ENCODE measurements at places on chromosomes 12 and 14.

DNA sequence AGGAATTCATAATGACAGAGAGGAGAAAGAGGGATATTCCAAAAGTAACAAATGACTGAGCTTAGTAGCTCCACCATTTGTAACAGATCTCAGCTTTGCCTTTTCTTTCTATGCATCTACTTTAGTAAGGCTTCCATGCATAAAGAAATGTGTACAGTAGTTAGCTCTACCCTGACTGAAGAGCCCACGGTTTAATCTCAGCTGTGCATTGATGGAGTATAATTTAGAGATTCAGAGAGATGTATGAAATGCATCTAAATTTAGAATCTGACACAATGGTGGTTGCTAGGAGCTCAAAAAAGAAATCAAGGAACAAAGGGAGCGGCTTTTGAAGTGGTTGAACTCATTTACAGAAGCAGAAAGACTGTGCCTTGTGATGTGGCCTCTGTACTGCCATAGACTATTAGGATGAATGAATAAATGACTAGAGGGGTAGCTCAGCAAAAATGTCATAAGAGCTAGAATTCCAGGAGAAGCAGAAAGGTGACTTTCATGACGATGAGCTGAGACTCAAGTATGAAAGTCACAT, 838.6 kb downstream of the RPS29 start:
- no peak for DNase-seq

DNA sequence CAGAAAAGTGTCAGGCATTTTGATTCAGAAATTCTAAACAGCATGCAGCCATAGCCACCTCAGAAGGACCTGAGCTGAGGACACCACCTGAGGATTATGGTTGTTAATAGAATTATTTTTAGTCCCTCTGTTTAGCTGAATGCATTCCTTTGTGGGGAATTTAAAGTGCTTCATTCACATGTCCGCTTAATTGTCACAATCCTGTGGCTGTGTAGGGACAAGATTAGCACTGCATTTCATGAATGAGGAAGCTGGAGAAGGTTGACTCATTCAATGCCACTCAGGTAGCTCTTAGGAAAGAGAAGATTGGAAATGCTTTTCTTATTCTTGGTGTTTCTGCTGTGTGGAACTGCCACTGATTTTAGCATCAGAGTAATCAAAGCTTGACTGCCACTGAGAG, 42.0 kb upstream of the KRR1 start:
- no peak for DNase-seq

DNA sequence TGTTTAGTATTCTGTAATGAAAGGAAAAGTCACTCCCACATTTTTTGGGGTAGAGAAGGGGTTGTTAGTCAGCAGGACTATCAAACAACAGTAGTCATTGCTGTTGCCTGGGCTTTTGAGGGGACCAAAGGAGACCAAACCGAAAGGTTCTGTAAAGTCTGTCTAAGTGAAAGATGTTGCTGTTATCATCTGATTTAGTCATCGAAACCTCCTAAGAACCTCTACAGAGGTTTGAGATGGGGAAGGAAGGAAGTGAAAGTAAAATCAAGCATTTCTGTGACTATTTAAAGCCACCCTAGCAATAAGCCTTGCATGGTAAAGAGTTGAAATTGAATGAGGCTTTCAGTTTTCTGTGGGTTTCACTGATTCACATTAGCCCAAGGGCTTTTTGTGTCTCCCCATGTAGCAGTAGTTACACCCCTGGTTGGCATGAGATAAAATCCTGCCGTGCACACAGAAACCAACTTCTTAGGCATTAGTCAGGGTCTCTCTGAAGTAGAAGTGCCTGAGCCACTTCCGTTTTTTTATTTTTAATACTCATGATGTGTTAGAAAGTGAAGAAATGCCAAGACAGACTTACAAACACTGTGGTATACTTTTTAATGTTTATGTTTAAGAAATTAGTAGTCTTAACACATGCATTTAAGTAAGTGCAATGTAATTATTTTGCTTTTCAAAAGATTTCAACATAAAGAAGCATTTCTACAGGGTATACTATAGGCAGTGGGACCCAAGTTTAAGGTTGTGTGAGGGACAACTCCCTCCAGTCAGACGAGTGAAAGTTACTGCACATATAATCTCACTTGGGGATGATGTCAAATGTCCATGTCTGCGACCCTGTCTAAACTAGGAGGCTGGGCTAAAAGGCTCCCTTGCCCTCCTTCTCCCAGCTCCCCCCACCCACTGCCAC, 50.4 kb downstream of the DYRK2 start:
- DNase-seq: peak; percentile 40

DNA sequence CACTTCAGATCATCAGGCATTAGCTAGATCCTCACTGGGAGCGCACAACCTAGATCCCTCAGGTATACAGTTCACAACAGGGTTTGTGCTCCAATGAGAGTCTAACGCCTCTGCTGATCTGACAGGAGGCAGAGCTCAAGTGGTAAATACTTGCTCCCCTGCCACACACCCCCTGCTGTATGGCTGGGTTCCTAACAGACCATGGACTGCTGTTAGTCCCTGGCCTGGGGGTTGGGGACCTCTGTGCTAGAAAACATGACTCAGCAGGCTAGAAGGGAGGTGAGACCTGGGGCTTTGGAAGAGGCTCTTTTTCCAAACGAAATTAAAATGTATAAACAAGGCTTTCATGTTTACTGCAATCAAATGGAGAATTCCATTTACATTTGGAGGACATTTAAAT, 691.1 kb downstream of the FLRT2 start:
- DNase-seq: no peak

DNA sequence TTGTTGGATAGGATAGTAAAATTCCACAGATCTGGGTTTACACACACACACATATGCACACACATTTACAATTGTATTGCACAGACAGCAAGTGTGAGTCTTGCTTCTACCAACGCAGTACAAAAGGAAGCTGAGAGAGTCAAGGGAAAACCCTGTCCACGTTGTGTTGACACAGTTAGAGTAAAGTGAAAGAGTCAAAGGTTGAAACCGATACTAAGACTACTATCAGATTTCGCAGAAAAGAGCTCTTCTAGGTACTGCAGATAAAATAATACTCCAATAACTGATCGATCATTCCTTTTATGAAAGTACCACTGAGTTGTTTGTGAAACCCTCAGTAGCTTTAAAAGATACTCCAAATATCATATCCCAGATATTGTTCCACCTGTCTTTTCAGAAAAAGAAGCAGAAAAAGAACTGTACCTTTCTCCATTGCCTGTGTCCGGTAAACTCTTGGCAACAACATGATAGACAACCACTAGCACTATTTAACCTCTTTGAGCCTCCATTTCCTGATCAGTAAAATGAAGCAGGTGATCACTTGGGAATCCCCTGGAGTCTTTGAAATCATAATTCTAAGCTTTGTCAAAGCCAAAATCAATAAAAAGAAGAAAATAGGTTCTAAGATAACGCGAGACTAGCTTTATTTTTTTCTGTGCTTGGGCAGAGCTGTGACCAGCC, 224.6 kb upstream of the FOXN3 start:
- no peak for DNase-seq

DNA sequence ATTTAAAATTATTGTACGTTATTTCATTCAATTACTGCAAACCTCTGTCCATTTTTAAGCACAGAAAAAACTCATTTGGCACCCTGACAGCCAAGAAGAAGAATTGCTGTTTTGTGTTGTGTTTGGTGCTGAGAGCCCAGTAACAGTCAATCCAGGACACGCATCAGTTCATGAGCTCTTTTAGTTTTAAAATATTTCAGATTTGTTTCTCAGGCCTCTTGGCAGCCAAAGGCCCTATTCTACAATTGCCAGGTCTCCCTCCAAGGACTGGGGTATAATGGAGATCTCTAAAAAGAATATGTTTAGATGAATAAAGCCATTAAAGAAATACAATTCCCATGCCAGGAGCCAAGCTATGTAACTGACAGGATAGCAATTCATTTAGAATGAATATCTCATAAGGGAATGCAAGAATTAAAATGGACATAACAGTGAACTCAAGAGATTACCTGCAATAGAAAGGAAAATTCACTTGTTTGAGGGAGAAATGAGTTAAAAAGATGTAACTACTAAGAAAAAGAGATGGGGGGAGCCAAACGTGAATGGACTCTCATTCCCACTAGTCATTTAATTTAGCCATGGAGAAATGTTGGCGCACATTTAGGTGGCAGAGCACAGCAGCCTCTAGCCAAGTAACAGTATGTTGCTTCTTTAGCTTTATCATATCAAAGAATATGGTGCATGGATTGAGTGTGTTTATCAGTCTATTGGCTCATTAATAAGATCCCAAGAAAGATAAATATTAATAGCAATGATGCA, 140.6 kb upstream of the PELI2 start:
- no peak for DNase-seq

GRCh38 chr12:130685250-130685787, 30.8 kb downstream of the RIMBP2 start:
- DNase-seq: no peak

GRCh38 chr12:101775816-101776215, 36.6 kb upstream of the SYCP3 start:
- DNase-seq: no peak

DNA sequence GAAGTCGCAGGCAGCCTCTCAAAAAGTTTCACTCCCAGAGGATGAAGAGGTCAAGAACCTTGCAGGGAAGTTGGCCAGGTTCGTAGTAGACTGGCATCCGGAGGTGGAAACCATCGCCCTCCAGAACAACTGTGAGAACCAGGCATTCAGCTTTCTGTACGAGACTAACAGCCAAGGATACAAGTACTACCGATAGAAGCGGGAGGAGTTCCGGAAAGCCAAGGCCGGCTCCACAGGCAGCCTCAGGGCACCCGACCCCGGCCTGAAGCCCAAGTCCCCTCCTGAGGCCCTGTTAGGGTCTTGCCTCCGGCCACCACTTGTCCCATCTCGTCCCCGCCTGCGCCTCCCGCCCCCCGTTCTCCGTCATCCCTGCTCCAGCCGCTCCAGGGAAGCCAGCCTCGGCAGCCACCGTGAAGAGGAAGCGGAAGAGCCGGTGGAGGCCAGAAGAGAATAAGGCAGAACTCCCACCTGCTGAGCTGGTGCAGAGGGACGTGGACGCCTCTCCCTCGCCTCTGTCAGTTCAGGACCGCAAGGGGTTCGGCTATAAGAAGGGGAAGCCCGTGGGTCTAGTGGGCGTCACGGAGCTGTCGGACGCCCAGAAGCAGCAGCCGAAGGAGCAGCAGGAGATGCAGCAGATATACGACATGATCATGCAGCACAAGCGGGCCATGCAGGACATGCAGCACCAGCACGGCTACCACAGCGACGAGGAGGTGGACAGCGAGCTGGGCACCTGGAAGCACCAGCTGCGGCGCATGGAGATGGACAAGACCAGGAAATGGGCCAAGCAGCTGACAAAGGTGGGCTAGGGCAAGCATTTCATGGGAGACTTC, 366.8 kb upstream of the ATXN7L3B start:
- no peak for DNase-seq

- DNase-seq: no peak
Measured at GRCh38 chr12:67818459-67818903, 169.9 kb downstream of the DYRK2 start.

DNA sequence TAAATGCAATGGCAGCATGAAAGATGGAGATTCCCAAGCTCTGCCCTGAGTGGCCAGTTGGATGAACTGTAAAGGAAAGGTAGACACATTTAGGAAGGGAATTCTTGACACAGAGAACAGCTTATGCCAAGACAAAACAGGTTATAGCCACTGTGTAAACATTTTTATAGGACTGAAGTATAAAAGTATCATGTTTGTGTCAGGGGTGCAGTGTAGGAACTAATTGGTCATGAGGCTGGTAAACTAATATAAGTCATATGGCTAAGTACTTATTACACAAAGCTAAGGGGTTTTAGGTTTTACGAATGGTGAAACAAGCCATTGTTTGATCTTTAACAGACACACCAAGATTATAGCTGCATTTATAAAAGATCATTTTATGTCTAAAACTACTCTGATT, 207.7 kb upstream of the SLC16A7 start:
- DNase-seq: no peak

DNA sequence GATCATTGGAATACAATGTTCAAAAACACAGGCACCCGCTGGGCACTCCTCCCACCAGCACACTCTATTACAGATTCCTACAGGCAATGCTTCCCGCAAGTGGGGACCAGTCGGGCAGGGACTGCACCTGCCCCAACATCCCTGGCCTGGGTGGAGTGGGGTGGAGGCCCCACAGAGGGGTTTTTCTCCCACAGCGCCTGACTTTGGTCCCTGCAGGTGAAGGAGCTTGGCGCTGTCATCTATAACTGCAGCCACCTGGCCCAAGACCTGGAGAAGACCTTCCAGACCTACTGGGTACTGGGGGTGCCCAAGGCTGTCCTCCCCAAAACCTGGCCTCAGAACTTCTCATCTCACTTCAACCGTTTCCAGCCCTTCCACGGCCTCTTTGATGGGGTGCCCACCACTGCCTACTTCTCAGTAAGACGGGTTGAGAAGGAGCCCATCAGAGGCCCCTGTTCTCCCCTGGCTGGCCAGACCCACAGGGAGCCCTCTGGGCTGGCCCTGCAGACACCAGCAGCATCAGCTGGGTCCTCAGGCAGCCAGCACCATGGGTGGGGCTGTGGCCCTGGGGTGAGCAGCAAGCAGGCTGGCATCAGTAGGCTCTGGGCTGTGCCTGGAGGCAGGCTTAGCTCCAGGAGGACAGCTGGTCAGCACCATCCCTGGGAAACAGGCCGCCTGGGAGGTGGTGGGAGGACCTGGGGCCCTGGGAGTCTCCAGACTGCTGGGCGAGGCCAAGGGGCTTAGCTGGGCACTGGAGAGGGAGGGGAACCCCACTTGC, 6.0 kb downstream of the PLD4 start:
- DNase-seq: no peak

DNA sequence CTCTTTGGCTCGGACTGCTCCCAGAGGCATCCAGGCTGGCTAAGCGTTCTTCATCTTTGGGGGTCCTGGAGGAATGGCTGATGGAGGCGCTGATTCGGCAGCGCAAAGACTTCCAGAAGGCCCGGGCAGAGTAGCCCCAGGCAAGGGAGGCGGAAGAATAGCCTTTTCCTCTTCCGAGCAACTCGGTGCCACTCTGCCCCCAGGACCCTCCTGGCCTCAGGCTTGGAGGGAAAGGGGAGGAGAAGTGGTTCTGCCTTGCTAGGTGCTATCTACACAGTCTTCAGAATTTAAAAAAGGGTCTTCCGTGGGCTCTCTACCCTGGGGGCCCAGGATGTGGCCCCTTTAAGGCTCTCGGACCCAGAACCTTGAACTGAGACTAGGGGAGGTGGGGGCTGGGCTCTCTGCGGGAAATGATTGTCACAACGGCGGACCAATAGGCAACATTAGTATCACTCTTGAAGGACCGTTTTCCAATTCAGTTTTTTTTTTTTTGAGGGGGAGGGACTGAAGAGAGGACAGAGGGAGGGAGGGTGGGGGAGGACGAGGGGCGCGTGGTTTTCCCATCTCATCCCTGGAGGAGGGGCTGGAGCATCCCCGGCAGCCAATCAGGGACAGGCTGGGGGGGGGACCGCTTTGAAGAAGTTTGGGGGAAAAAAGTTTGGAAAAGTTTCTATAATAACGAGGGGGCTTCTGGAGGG, at the start of gene NFATC4:
NFATC4 (plus strand) TSS at position 671 of the 698 bp plus-strand sequence. CDS start 157 bp downstream, outside the sequence.
- DNase-seq: peak; percentile 97

DNA sequence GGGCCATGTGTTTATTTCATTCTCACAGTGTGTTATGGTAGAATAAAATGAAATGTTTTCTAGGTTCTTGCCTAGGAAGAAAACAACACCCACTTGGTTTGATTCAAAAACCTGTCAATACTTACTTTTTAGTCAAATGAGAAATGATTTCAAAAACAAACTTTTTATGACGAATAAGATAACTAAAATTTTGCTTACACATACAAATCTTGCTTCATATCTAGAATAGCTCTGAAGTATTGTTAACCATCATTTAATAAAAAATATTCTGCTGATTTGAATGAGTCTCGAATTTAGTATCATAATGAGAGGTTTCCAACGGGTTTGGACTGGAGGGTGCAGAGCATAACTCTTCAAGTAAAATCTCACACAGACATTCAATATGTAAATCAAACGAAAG, 23.2 kb downstream of the SLCO1C1 start:
- DNase-seq: no peak

GRCh38 chr12:120944645-120945217, 33.6 kb upstream of the HNF1A start:
- peak; percentile 58 for DNase-seq
